Foreskin keratinocyte (primary cell): ENCODE measurements at places on chromosomes 5 and 9.
A peak's percentile ranks its signal among the peaks of the same experiment; 100 is the strongest.

DNA sequence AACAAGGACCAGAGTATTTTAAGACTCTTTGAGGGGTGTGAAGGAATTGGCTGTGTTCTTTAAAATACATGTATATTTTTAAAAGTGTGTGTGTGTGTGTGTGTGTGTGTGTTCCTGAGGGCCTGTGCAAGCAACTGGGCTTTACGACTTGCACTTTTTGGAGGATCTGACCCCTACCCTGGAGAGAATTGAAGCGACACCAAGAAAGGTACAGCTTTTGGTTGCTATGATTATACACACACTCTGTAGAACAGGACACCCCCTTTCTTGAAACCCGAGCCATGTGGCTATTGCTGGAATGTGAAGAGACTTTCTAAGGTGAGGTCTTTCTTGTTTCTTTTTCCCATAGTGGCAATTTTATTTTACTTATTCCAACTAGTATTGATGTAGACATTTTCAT, 988 bp downstream of the SHISAL2B start:
- DNase-seq, result no peak

DNA sequence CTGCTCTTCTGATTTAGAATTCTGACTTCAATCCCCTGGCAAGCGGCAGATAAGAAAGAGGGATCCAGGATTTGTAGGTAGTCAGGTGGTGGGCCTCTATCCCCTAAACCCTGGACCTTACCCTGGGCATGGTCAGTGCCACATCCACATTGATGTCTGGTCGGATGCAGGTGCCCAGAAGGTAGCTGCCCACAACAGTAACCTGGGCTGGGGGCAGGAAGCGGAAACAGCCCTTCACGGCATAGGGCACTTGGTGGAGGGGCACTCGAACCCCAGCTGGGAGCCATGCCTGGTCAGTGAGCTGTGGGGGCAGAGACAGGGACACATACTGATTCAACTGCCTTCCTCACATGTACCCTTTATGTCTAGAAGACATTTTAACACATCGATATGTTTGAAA, 3.8 kb downstream of the NOL6 start:
- no peak for DNase-seq

- peak; percentile 62 for DNase-seq
These were observed 5.1 kb upstream of the SEPTIN8 start for GRCh38 chr5:132782101-132782500.

DNA sequence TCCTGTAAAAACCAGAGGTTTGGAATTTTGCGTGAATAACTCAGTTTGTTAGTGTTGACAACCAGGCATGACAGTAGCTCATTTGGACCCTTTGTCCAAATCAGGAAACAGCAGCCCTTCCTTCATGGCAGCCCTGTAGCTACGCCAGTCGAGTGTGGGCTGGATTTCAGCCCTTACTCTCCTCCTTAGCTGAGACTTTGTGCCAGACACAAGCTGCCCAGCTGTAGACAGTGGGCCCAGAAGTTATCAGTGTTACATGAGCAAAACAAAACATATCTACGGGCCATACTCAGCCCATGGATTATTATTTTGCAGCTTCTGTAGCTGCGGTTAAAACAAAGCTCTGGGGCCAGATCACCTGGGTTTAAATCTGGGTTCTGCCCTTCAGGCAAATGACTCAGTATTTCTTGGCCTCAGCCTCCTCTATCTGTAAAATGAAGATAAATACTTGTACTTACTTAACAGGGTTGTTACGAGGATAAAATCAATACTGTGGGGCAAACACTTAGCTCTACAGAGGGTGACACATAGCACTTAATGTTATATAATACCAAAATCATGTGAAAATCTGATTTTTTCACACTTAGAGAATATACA, 76.9 kb downstream of the GHR start:
- DNase-seq, result peak; percentile 39

GRCh38 chr9:95791286-95791685, 84.2 kb upstream of the ERCC6L2 start:
- DNase-seq, result no peak

DNA sequence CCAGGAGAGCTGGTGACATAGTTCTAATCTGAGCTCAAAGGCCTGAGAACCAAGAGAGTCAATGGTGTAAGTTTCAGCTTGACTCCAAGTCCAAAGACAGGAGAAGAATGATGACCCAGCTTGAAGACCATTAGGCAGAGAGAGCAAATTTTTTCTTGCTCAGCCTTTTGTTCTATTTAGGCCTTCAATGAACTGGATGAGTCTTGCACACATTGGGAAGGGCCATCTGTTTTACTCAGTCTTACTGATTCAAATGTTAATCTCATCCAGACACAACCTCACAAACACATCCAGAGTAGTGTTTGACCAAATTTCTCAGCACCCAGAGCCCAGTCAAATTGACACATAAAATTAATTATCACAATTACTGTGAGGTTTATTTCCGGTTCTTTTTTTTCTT, 7.1 kb upstream of the BTF3 start:
- DNase-seq, result no peak

DNA sequence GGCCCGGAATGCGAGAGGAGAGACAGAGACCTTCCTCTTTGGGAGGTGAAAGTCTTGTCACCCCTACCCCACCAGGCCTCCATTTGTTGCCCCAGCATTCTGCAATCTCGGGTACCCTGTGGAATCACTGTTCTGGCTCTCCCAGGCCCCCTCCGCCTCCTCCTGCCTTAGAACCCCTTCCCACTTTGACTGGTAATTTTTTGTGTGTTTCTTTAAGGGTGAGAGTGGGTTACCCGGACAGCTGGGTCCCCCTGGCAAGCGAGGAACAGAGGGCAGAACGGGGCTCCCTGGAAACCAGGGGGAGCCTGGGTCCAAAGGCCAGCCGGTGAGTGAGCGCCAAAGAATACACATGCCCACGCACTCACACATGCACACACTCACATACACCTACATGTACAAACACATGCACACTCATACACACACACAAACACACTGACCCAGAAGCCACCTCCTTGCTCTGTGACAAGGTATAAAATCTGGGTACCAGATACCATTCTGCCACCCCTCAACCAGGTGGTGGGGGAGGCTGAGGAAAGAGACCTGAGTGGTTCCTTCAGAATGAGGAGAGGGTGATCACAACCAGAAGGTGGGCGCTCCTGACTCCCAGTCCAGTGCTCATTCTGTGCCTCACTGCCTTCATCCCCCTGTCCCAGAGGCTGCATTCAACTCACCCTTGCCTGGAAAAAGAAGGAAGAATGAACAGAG, 30.9 kb upstream of the ORM1 start:
- DNase-seq, result no peak

DNA sequence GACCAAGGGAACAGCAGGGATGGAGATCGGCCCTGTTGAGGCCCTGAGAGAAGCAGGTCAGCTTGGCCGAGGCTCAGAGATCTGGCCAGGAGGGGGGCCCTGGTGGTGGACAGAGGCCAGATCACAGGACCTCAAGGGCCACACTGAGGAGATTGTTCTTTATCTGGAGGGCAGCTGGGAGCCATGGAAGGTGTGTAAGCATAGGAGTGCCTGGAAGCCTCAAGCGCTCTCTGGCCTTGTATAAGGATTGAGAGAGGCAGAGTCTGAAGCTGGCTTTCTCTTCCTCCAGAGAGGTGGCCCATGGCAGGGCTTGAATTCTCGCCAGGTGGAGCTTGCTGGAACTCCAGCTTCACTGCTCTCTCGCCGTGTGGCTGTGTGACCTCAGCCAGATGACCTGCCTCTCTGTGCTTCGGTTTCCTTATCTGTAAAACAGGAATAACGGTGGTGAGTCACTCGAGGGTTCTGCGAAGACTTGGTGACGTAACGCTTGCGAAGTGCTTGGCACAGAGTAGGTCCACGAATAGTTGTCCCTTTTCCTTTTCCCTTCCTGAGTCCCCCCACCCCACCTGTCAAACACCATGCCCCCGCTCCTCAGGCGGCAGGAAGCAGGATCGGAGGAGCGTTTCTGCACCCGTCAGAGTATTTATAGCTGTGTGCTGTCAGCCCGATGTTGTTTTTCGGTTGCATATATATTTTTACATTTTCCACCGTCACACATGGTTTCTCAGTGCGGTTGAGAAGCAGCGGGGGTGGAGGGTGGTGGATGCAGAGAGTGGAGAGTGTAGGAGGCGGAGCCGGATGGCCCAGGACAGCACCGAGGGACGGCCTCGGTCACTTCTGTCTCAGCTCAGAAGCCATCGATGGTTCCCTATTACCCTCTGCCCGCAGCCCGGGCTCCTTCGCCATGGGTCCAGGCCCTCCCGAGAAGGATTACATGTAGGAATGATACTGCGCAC, 17.0 kb upstream of the CRB2 start:
- DNase-seq, result no peak

GRCh38 chr5:121088341-121088740, 624.2 kb downstream of the PRR16 start:
- no peak for DNase-seq

- no peak for DNase-seq
These were observed 13.5 kb downstream of the C5orf58 start for GRCh38 chr5:170246126-170246870.

DNA sequence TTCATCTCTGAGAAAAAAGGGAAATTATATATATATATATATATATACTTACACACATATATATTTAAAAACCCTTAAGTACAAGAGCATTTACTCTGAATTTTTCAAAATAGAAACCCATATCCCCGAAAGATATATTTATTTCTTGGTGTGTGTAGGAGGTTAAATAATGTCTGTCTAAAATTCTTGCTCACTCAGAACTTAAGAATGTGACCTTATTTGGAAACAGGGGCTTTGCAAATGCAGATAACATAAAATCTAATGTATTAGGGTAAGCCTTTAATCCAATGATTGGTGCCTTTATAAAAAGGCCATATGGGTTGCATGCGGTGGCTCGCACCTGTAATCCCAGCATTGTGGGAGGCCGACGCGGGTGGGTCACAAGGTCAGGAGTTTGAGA, 517.3 kb upstream of the TLE4 start:
- no peak for DNase-seq

GRCh38 chr9:129201866-129202265, 23.8 kb upstream of the IER5L start:
- no peak for DNase-seq

- no peak for DNase-seq
These were observed 2.8 kb upstream of the ARRDC1 start for GRCh38 chr9:137602661-137603060.

DNA sequence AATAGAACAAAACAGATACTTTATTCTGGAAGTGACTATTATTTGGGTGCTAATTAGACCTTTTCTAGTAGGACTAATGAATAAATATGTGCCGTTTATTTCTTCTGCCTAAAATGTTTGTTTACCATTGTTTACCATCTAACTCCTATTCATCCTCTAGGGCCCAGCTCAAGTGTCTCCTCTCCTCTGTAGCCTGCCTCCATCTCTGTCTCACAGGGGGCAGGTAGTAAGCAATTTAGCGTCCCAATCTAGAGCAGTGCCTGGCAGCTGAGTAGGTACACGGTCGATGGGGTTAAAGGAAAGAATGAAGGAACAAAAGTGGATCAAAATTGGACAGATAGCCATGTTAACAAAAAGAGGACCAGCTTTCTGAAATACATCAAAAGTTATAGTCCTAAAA, 230.9 kb downstream of the SLF1 start:
- DNase-seq, result no peak

- DNase-seq, result peak; percentile 58
These were observed 85.8 kb downstream of the MRPS27 start for GRCh38 chr5:72234265-72234700.

- DNase-seq, result no peak
These were observed 262.8 kb downstream of the FAM114A2 start for GRCh38 chr5:153775923-153776322.

DNA sequence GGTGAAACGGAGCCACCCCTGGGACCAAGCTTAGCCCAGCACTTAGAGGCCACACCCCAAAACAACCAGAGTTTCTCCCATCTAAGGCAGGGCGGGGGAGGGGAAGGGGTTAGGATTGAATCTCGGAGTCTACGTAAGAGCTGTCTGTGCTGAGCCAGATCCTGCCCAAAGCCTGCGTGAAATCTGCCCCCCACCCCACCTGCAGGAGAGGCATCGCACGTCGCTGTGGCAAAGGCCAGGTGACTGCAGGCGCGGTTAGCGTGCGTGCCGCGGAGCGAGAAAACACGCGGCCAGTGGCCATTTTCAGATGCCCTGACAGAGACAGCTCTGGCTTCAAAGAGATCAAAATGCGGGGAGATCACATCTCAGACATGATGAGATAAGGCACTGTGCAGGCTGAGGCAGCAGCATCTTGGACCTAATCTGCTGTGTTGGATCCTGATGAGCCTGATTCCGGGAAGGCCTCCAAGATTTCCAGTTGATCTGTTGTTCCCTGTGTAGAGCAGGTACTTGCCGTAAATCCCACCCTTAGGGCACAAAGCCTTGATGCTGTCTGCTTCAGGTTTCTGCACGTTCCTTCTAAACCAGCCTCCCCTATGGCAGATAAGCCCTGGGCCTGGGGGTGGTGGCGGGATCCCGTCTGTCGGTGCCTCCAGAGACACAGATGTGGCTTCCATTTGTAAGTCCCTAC, 2.5 kb upstream of the QSOX2 start:
- DNase-seq, result no peak

GRCh38 chr9:99478469-99479027, 256.5 kb downstream of the SEC61B start:
- no peak for DNase-seq

GRCh38 chr9:104177003-104177611, 83.0 kb downstream of the SMC2 start:
- DNase-seq, result peak; percentile 3

GRCh38 chr5:151253605-151253950, 593 bp downstream of the GM2A start:
- DNase-seq, result no peak

- no peak for DNase-seq
These were observed 2204.9 kb upstream of the WWC1 start for GRCh38 chr5:166086568-166086967.

DNA sequence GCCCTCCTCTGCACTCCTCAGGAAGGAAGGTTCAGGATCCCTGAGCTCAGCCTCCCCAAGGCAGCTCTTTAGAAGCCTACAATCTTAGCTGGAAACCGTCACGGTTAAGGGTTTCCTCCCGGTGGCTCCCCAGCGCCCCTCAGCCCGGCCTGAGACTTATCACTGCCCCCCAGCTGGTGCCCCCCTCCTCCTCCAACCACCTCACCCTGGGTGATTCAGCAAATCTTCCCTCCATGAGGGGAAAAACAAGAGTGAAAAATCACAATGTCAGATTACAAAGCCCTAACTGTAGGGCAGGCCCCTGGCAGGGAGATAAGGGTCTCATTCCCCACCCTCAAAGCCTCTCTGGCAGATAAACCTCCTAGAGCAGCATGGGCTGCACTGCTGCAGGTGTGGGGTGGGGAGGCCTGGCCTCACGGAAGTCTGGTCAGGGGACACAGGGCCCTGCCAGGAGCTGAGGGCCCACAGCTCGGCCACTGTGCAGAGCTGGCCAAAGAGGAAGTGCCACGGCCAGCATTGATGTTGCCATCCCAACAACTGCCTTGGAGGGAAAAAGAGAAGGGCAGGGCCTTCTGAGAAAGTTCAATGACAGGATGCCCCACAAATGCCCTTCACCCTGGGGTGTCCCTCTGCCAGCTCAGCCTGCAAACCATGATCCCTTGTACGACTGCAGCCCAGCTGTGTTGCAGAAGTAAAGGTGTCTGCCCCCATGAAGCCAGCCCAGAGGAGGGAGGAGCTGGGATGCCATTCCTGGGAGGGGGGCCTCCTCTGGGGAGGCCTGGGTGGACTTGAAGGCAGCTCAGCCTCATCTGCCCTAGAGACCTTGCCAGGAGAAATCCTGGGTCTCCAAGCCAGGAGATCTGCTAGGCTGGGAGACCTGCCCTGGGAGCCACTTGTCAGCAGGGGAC, 25.9 kb downstream of the GFI1B start:
- DNase-seq, result no peak

- no peak for DNase-seq
These were observed 58.0 kb upstream of the FBN2 start for GRCh38 chr5:128596071-128596470.
